KBM-7 (cell line): ENCODE measurements at places on chromosomes 13 and 19.

- DNase-seq = no peak
These were observed 598.1 kb downstream of the TBC1D4 start for GRCh38 chr13:74883834-74884233.

DNA sequence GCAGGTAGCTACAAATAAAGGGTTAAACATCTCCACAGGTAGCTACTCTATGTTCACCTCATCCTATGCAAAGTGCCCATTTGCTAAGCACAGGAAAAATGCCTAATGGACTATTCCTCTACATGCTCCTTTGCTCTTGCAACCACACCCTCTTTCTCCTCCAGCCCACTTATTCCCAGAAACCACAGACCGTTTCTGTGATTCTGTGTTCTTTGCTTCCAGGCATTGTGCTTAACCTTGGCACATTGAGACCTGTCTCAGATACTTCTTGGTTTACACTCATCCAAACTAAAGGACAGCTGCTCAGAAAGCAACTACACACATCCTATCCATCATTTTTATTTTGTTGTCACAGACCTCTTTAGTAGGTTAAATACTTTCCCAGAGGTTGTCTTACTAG, 785.0 kb upstream of the MIR17HG start:
- DNase-seq = no peak

DNA sequence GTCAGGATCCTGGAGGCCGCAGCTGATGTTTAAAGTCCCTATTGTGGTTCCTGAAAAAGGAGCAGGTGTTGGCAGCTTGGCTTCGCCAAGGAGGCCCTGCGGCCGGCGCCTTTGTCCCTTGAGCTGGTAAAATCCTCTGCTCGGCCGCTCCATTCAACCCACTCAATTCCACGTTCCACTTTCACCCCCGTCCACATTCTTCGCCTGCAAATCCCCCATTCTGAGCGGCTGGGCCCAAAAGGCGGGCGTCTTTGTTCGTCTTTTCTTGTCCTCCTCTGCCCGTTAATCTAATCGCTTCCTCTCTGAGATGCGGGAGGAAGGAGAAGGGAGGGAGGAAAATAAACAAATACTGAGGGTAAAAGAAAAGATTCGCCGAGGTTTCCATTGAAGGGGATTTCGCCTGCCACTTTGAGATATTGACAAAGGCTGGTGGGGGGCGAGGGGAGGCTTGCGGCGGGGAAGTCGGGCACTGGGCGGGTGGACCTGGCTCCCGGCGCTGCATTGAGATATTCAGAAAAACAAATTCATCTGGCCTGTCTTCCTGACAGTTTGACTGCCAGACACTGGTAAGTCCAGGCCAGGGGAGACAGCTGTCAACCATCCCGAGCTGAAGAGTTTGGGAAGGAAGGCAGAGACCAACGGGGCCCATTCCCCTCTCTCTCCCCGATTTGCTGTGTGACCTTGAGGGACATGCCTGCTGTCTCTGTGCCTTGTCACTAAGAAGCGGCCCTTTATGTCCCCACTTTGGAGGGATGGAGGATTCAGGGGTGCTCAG, 37.6 kb downstream of the ZNRF4 start:
- DNase-seq = no peak

DNA sequence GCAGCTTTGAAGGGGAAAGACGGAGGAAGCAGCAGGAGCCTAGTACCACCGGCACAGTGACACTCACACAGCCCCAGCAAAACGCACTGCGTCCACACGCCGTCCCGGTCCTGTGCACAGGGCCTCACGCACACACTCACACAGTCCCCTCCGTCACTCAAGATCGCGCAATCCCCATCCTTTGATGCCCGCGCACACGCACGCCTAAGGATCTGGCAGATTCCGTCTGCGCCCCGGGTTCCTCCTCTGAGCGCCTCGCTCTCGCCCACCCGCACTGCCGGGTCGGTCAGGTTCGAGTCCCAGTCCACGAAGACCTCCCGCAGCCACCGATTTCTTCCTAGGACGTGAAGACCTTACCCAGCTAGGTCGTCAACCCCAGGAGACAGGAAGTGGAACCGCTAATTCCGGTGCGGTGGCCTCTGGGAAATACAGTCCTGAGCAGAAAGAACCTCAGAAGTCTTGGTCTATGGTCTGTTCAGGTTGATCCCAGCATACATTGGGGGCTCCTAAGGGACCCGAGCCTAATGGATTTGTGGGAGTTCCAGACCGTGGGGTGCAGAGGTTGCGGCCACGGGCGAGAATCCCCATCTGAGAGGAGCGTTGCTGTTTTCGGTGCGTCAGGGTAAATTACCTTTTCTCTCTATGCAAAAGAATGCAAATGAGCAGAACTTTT, at the start of gene ZNF780B:
Gene ZNF780B (minus strand): TSS at position 400 of the 673 bp plus-strand sequence. CDS start 5,899 bp downstream, outside the sequence.
- DNase-seq = peak; percentile 86
